Activated T-helper 17 cell treated with anti-CD3 and anti-CD28 coated beads, Interleukin-2, amount 50 U/mL, for 72 hours (primary cell): ENCODE measurements at places on chromosomes 6 and 20.

- no peaks in the 10 kb centered on the region for H3K4me1 ChIP-seq
- H3K27ac ChIP-seq: no peak overlapping the region
- H3K27me3 ChIP-seq: peaks cover 17% of the 10 kb centered on the region
- ATAC-seq: no peak
- no peaks in the 10 kb centered on the region for H3K36me3 ChIP-seq
- H3K4me3 ChIP-seq: no peak overlapping the region
These were observed 23.1 kb downstream of the IYD start for GRCh38 chr6:150391890-150392289.

DNA sequence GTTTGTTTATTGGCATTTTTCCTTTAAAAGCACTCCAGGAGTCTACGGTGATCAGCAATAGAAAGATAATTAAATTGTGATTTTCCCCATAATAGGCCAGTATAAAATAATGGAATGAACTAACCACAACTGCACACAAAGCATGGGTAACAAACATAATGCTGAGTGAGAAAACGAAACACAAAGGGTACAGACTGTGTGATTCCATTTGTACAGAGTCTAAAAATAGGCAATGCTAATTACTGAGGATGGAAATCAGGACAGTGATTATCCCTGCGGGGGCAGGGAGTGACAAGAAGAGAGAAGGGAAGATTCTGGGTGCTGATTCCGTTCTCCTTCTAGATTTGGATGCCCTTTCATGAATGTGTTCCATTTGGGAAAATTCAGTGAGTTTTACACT lies 478.1 kb downstream of the PREX1 start:
- H3K27me3 ChIP-seq: peaks cover 28% of the 10 kb centered on the region
- no peak overlapping the region for H3K4me3 ChIP-seq
- no peaks in the 10 kb centered on the region for H3K4me1 ChIP-seq
- no peak for ATAC-seq
- H3K36me3 ChIP-seq: no peaks in the 10 kb centered on the region

- H3K27ac ChIP-seq: no peak overlapping the region
- no peak overlapping the region for H3K4me3 ChIP-seq
- H3K4me1 ChIP-seq: no peaks in the 10 kb centered on the region
- no peaks in the 10 kb centered on the region for H3K27me3 ChIP-seq
- ATAC-seq: no peak
These were observed 40.2 kb downstream of the CENPW start for GRCh38 chr6:126380072-126380583.

GRCh38 chr20:34624629-34625028 lies 52.3 kb downstream of the PIGU start:
- H3K4me1 ChIP-seq: peaks cover 18% of the 10 kb centered on the region
- no peak overlapping the region for H3K4me3 ChIP-seq
- H3K27me3 ChIP-seq: no peaks in the 10 kb centered on the region

DNA sequence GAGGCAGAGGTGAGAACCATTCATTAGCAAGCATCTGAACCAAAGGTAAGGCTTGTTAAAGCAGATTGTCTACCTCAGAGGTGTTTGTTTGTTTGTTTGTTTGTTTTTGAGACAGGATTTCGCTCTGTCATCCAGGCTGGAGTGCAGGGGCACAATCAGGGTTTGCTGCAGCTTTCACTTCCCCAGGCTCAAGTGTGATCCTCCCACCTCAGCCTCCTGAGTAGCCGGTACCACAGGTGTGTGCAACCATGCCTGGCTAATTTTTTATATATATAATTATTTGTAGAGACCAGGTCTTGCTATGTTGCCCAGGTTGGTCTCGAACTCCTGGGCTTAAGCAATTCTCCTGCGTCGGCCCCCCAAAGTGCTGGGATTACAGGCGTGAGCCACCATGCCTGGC lies 17.2 kb downstream of the CYP39A1 start:
- no peak overlapping the region for H3K4me3 ChIP-seq
- H3K4me1 ChIP-seq: no peaks in the 10 kb centered on the region

DNA sequence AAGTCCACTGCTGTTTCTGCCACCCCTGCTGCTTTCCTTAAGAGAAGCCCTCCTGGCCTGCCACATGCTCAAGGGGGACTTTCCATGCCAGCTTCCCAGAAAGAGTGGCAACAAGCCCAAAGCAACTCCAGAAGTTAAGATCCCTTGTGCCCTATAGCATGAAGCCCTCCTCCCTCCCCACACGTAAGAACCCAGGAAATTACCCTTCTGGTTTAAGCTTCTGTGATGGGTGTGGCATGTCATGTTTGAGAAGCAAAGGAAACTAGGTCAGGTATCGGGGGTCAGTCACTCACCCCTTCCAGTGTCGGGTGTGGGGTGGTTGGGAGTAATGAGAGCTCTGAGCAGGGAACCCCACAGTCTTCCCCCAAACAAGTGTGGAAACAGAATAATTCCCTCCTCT lies 196.1 kb downstream of the LRFN2 start:
- H3K36me3 ChIP-seq: no peaks in the 10 kb centered on the region
- peaks cover 14% of the 10 kb centered on the region for H3K4me1 ChIP-seq
- peaks cover 30% of the 10 kb centered on the region for H3K27me3 ChIP-seq
- no peak overlapping the region for H3K4me3 ChIP-seq
- no peak overlapping the region for H3K27ac ChIP-seq

DNA sequence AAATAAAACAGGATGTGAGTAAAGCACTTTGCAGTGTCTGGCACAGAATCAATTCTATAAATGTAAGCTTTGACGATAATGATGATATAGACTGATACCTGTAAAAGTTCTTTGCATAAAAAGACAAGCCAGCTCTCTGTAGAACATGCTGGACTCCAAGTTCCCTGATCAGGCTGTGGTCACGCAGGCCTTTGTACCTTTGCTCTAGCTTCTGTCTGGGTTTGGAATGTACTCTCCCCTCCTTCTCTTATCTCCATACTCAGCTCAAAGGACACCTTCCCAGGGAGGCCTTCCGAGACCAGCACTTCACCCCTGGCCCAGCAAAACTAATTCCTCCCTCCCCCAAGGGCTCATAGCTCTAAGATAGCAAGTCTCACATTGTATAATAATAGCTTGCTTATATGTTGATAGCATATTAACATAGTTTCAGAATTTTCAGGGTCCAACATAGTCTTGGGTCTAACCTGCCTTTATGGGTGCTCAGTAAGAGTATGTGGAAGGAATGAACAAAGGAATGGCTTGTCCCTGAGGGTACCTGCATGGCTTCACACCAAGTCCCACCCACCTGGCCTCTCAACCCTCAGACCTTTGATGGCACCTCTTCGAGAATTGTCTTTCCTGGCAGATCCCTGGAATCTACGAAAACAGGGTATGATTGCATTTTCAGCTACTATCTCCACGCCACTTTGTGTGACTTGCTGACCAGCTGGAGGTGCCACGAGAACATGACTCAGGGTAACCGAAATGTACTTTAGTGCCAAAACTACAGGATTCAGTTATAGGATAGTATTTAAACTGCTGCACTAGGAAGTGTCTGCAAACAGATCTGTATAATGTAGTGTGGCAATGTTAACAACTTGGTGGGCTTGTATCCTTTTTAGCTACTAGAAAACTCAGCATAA lies 41.7 kb upstream of the PIM1 start:
- peaks cover 12% of the 10 kb centered on the region for H3K4me1 ChIP-seq
- no peak overlapping the region for H3K4me3 ChIP-seq
- no peaks in the 10 kb centered on the region for H3K36me3 ChIP-seq

DNA sequence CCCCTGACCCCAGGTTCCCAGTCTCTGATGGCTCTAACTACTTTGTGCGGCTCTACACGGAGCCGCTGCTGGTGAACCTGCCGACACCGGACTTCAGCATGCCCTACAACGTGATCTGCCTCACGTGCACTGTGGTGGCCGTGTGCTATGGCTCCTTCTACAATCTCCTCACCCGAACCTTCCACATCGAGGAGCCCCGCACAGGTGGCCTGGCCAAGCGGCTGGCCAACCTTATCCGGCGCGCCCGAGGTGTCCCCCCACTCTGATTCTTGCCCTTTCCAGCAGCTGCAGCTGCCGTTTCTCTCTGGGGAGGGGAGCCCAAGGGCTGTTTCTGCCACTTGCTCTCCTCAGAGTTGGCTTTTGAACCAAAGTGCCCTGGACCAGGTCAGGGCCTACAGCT lies 9.6 kb downstream of the PIGT start:
- H3K27me3 ChIP-seq: no peaks in the 10 kb centered on the region
- H3K36me3 ChIP-seq: peaks cover 64% of the 10 kb centered on the region
- H3K4me3 ChIP-seq: no peak overlapping the region
- H3K4me1 ChIP-seq: no peaks in the 10 kb centered on the region

DNA sequence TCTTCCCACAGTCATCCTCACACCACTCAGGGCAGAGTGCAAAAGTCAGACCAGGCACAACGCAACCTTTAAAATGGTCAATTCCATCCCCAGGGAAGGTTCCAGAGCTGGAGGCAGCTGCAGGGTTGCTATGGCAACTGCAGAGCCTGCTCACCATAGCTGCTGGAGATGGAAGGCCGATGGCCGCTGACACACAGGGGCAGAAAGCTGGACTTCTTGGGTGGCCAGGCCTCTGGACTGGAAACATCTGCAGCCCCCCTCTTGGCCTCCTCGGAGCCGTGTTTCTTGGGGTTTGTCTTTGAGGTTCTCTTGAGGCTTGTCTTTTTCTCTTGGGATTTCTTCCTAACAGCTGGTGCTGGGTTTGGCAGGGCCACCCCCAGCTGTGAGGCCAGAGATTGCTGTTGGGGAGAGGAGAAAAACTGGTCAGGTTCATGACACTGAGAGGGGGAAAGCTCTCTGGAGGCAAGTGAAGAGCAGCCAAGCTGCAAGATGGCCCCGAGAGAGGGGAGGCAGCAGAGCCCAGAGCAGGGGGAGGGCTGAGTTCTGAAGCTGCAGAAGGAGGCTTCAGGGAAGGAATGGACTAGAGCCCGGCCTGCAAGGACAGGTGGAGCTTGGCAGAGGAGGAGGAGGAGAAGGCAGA lies 10.2 kb downstream of the BNIP5 start:
- no peak for ATAC-seq
- H3K4me1 ChIP-seq: no peaks in the 10 kb centered on the region
- no peak overlapping the region for H3K4me3 ChIP-seq
- H3K36me3 ChIP-seq: no peaks in the 10 kb centered on the region

- no peak overlapping the region for H3K4me3 ChIP-seq
- H3K27ac ChIP-seq: no peak overlapping the region
- H3K36me3 ChIP-seq: no peaks in the 10 kb centered on the region
These were observed 160.8 kb upstream of the FOXA2 start for GRCh38 chr20:22745194-22745500.

GRCh38 chr6:119962505-119962904 lies 612.9 kb upstream of the MAN1A1 start:
- no peak for ATAC-seq
- no peaks in the 10 kb centered on the region for H3K27me3 ChIP-seq
- H3K36me3 ChIP-seq: no peaks in the 10 kb centered on the region
- no peaks in the 10 kb centered on the region for H3K4me1 ChIP-seq
- no peak overlapping the region for H3K4me3 ChIP-seq

- H3K36me3 ChIP-seq: peaks cover 5% of the 10 kb centered on the region
- no peaks in the 10 kb centered on the region for H3K27me3 ChIP-seq
- no peak overlapping the region for H3K27ac ChIP-seq
- no peak overlapping the region for H3K4me3 ChIP-seq
These were observed 70.7 kb upstream of the SMIM29 start for GRCh38 chr6:34319471-34319885.

DNA sequence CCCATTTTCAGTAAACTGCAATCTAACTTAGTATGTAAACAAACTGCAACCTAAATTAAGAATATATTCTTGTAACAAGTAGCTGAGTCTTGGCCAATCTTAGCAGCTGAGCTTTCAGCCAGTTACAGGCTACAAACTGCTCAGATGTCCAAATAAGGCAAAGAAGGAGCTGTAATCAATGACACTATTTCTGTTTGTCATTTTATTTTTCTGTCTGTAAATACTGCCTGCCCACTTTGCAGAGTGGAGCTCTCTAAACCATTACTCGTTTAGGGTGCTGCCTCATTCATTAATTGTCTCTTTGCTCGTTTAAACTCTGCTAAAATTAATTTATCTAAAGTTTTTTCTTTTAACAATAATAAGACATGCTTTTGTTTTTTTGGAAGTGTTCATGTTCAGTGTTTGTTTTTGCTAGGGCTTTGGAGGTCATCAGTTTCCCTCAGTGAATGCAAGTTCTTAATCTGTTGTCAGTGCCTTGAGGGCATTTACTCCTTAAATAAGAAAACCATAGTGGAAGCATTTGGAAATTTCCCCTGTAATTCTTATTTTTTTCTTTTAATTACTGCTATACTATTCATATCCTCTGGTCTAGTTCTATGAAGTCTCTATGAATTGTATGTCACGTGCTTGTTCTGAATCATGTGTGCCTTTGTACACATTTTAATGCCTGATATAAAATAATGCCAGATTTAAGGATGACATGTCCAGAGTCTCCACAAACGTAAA lies 3.6 kb upstream of the PRL start:
- no peaks in the 10 kb centered on the region for H3K27me3 ChIP-seq
- no peaks in the 10 kb centered on the region for H3K4me1 ChIP-seq
- no peak for ATAC-seq
- no peak overlapping the region for H3K27ac ChIP-seq
- H3K36me3 ChIP-seq: no peaks in the 10 kb centered on the region

DNA sequence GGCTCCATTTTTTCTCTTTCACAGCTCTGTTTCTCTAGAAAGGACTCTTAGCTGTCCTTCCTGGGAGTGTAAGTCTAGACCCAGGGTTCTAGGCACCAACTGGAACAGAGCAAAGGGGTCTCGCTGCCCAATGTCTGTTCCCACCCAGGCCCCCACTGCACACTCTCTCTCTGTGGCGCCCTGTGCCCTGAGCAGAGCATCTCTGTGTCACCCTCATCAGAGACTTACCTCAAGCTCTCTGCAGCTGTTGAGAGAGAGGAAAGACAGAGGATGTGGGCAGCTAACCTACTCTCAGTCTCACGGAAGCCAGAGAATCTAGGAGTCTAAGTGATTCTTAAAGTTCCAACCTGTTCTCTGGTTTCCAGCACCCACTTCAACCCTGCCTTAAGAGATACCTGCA lies 9.5 kb downstream of the NCR2 start:
- H3K27ac ChIP-seq: peak overlapping the region; percentile 87
- no peaks in the 10 kb centered on the region for H3K36me3 ChIP-seq
- peak overlapping the region; percentile 22 for H3K4me3 ChIP-seq
- H3K4me1 ChIP-seq: peaks cover 18% of the 10 kb centered on the region

GRCh38 chr6:38175786-38176185 lies 356.3 kb downstream of the ZFAND3 start:
- H3K36me3 ChIP-seq: peaks cover 14% of the 10 kb centered on the region
- peaks cover 8% of the 10 kb centered on the region for H3K4me1 ChIP-seq
- H3K4me3 ChIP-seq: no peak overlapping the region
- no peak for ATAC-seq
- H3K27me3 ChIP-seq: no peaks in the 10 kb centered on the region

DNA sequence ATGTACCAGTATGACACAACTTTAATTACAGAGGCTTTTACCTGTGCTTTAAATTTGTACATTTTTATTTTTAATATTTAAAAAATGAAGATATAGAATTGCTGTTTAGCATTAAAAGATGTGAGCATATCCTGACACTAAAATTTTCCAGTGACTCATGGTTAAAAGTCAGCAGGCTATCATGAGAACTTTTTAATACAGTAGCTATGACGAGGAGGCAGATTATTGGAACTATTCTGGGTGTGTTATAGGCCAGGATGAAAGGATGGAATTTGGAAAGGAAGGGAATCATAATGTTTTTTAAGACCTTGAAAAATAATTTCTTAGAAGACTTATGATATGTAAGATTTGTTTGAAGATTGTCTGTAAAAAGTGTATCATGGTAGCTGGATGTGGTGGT lies 91.0 kb downstream of the GFRA4 start:
- H3K4me1 ChIP-seq: no peaks in the 10 kb centered on the region
- H3K4me3 ChIP-seq: no peak overlapping the region
- no peak overlapping the region for H3K27ac ChIP-seq
- H3K36me3 ChIP-seq: peaks cover 76% of the 10 kb centered on the region
- H3K27me3 ChIP-seq: no peaks in the 10 kb centered on the region

- no peak overlapping the region for H3K4me3 ChIP-seq
- H3K27me3 ChIP-seq: no peaks in the 10 kb centered on the region
- no peaks in the 10 kb centered on the region for H3K36me3 ChIP-seq
- peak overlapping the region; percentile 5 for H3K27ac ChIP-seq
- no peak for ATAC-seq
These were observed 92.2 kb downstream of the UST start for GRCh38 chr6:148839044-148839443.

GRCh38 chr6:31081872-31082271 lies 30.5 kb downstream of the C6orf15 start:
- H3K36me3 ChIP-seq: no peaks in the 10 kb centered on the region
- no peak overlapping the region for H3K27ac ChIP-seq
- no peaks in the 10 kb centered on the region for H3K27me3 ChIP-seq
